ENCODE measurements at places on chromosomes 7 and 10. TPM values are rescaled to one million over a fixed set of nuclear protein-coding genes. Genes with fewer than 3 reads are reported as not detected.

MBL2 gene
- total RNA-seq, result not detected

GIMAP6 gene
- total RNA-seq, result not detected

HHEX gene
- total RNA-seq, result 0.65 TPM

PAPOLB gene
- under 0.01 TPM for total RNA-seq

NPY gene
- total RNA-seq, result not detected

PNLIP gene
- total RNA-seq, result not detected

Measured in mesangial cell (primary cell).